ENCODE measurements at places on chromosomes 13 and 19.
A peak's percentile ranks its signal among the peaks of the same experiment; 100 is the strongest.

DNA sequence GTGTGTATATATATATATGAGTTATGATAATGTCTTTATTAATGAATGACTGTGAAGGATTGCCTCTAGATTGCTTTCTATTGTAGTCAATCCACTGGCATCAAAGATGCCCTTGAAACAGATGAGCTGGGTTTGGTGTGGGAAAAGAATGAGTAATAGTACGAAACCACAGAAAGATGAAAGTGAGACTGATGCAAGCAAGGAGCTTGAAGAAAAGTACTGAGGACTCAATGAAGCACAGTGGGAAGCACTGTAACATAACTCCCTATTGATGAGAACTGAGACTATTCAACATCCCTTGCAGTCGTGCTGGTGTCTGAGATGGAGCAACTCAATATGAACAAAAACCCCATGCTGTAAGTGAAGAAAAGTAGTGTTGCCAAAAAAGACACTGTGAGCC is 1794.2 kb downstream of the SLITRK5 start:
- no peaks in the 10 kb centered on the region for H3K4me1 ChIP-seq
- no peak overlapping the region for H3K4me3 ChIP-seq
- DNase-seq: no peak
- H3K27ac ChIP-seq: no peak overlapping the region
- no peaks in the 10 kb centered on the region for H3K36me3 ChIP-seq

DNA sequence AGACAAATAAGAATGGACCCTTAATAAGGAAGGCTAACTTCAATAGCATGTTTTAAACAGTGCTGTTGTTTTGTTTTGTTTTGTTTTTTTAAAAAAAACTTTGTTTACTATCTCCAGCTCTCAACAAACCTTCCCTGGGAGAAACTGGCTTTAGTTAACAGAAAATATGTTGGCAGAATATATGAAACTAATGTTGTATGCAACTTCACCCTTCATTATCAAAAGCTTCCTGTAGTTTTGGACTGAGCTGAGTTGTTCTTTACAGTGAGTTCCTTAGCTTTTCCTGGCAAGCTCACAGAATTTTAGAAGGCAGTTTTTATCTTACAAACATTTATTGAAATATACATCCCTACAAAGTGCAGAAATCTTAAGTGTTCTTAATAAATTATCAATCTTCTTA is 2480.7 kb upstream of the PCDH20 start:
- H3K4me1 ChIP-seq: no peaks in the 10 kb centered on the region
- H3K27me3 ChIP-seq: no peaks in the 10 kb centered on the region
- no peaks in the 10 kb centered on the region for H3K36me3 ChIP-seq
- DNase-seq: no peak
- no peak overlapping the region for H3K4me3 ChIP-seq

DNA sequence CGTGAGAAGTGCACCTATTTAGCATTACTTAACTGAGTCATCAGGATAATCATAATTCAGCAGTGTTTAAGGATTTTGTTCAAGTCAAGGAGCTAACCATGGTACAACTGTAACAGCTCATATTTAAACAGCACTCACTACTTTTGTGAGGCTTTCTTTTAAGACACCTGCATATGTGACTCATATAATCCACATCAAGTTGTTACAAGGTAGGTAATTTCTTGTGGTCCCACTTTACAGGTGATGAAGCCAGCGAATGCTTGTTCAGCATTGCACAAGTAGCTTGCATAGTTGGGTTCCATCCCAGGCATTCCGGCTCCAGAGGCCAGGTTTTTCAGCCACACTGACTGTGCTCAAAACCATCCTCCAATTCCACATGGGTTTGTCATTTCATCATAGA is 569.2 kb downstream of the MYO16 start:
- no peaks in the 10 kb centered on the region for H3K4me1 ChIP-seq
- no peaks in the 10 kb centered on the region for H3K36me3 ChIP-seq
- H3K27ac ChIP-seq: no peak overlapping the region
- DNase-seq: no peak
- H3K27me3 ChIP-seq: no peaks in the 10 kb centered on the region

- H3K27me3 ChIP-seq: peaks cover 6% of the 10 kb centered on the region
- no peak overlapping the region for H3K4me3 ChIP-seq
- no peak for DNase-seq
- H3K4me1 ChIP-seq: no peaks in the 10 kb centered on the region
- H3K36me3 ChIP-seq: no peaks in the 10 kb centered on the region
- no peak overlapping the region for H3K27ac ChIP-seq
Measured at GRCh38 chr19:8025316-8025715, 19.9 kb upstream of the ELAVL1 start.

DNA sequence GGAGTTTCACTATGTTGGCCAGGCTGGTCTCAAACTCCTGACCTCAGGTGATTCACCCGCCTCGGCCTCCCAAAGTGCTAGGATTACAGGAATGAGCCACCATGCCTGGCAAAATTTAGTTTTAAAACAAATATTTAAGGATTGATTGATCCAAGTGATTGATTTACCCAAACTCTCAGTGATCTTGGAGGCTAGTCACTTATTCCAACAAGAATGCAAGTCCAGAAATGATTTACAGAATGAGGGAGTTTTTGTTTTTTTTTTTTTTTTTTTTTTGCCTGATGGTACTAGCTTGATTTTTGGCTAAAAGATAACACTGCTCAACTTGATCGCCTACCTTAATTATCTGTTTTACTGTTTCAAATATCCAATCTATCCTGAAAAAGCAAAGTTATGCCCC is 5.7 kb upstream of the TEX26 start:
- H3K36me3 ChIP-seq: no peaks in the 10 kb centered on the region
- peaks cover 7% of the 10 kb centered on the region for H3K4me1 ChIP-seq

DNA sequence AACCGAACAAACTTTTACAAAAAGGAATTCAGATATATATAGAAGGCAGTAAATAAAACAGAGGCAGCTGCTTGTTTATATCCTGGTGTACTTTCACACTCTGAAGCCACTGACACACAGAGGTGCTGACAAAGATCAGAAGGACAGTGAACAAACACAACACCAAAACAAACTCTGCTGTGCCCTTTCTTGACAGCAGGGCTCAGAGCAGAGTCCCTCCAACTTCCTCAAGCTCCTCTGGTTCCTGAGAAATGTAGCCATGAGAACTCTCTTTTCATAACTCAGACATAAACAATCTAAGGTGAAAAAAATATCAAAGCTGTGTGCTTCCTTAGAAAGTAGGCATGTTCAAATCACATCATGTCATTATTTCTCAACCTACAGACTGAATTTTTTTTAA is 1052.8 kb upstream of the SPRY2 start:
- no peak overlapping the region for H3K4me3 ChIP-seq
- DNase-seq: no peak
- H3K27me3 ChIP-seq: no peaks in the 10 kb centered on the region
- H3K4me1 ChIP-seq: no peaks in the 10 kb centered on the region
- no peak overlapping the region for H3K27ac ChIP-seq

GRCh38 chr19:5251096-5252065 is 89.2 kb downstream of the PTPRS start:
- H3K27ac ChIP-seq: no peak overlapping the region
- H3K4me3 ChIP-seq: no peak overlapping the region
- H3K36me3 ChIP-seq: no peaks in the 10 kb centered on the region
- DNase-seq: no peak
- H3K27me3 ChIP-seq: peaks cover 19% of the 10 kb centered on the region

DNA sequence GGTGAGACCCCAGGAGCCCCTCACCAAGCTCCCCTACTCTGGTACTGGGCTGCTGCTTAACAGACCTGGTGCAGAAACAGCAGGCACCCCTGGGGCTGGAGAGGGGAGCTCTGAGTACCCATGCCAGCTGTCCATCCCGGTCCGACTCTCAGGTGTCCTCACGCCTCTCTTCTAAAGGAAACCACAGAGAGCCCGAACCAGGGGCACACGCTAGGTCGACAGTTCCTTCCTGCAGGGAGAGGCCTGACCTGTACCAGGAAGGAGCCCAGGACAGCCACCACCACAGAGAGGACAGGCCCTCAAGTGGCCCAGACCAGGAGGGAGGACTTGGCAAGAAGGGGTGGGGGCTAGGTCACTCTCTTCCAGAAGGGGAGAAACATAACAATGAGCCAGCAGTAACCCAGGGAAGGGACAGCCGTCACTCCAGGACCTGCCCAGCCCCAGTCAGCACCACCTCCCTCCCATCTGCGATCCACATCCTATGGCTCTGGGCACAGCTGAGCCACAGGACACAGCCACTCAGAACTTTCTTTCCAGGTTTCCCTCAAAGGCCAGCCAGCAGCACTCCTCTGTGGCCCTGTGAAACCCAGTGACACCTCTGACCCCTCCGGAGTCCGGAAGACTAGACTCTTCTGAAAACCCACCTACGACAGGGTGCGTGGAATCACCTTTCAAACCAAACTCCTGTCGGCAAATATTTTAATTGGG is 13.0 kb upstream of the SLC35E1 start:
- no peaks in the 10 kb centered on the region for H3K27me3 ChIP-seq
- DNase-seq: no peak
- H3K27ac ChIP-seq: peak overlapping the region; percentile 76
- peak overlapping the region; percentile 40 for H3K4me3 ChIP-seq

DNA sequence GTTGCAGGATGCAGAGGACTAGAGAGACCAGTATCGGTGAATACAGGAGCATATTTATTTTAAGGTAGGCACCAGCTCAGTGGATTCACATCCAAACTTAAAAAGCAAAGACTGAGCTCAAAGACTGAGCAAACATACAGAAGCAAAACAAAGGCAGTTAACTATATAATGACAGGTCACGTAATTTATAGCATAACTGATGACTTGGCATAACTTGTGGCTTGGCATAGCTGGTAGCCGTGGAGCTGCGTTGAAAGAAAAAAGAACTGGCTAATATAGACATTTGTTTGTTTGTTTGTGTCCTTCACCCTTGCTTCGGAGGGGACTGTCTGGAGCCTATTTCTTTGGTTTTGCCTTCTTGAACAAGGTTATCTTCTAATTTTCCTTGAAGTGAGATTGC is 33.7 kb downstream of the ZNF493 start:
- no peaks in the 10 kb centered on the region for H3K4me1 ChIP-seq
- no peaks in the 10 kb centered on the region for H3K36me3 ChIP-seq
- DNase-seq: no peak

- DNase-seq: no peak
- no peaks in the 10 kb centered on the region for H3K27me3 ChIP-seq
- no peaks in the 10 kb centered on the region for H3K36me3 ChIP-seq
- H3K4me1 ChIP-seq: peaks cover 7% of the 10 kb centered on the region
- H3K4me3 ChIP-seq: no peak overlapping the region
Measured at GRCh38 chr13:27481766-27482165, 31.4 kb upstream of the MTIF3 start.

DNA sequence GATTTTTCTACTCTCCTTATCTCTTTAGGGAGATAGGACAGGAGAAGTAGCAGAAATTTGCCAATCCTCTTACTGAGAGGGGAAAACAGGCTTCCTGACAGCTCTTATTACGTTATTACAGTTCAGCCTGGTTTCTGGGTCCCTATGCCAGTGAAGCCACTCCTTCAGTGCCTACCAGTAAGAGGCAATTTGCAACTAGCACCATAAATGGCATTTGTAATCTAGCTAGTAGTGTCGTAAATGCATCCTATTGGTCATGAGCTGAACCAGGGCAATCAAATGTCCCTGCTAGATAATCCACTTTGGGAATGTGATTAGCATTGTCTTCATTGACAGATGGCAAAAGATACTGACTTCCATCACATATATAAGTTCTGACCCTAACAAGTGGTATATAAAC is 428.8 kb downstream of the DCT start:
- H3K4me3 ChIP-seq: no peak overlapping the region
- H3K27ac ChIP-seq: no peak overlapping the region
- no peaks in the 10 kb centered on the region for H3K36me3 ChIP-seq

DNA sequence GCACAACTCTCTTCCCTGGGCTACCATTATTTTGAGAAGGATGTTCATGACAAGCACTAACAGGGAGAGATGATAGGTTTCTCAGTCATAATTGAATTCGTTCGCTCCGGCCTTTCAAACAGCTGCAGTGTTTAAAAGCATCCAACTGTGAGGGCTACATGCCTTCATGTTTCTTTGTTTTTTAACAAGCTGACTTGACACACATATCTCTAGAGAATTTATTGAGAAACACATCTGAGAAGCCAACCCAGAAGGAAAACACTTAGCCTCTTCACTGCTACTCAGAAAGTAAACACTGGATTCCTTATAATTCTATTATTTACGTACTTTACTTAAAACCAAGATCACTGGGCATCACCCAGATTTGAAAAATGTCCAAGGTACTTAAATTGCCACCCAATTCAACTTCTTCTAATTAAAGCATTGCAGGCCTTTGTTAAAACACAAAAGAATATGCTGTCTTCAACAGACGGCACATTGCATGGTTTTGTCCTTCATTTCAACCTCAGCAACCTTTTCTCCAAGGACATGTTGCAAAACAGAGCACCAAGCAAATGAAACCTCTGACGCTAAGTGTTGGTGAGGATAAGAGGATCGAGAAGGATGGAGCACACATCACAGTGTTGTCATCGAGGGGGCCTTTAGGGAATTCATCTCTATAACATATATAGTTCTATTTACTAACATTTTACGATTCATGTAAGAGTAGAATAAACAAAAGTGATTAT is 75.8 kb downstream of the TBC1D4 start:
- no peak overlapping the region for H3K27ac ChIP-seq
- H3K27me3 ChIP-seq: no peaks in the 10 kb centered on the region
- no peak for DNase-seq
- H3K4me3 ChIP-seq: no peak overlapping the region
- no peaks in the 10 kb centered on the region for H3K4me1 ChIP-seq

DNA sequence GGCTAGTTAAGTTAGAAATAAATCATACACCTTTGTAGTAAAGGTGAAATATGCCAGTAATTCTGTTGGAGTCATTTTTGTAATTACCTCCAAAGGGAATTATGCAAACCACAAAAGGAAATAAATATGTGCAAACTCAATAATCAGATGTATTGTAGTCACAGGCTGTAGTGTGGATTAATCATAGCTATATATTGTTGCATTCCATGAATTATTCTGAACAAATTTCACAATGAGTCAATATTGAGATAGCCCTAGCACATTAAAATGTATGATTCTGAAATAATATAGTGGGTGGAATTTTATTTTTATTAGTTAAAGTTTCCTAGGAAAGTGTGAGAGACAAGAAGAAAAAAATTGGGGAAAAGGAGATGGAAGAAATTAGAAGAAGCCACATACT is 790.5 kb upstream of the PCDH20 start:
- DNase-seq: no peak
- H3K27ac ChIP-seq: no peak overlapping the region
- no peak overlapping the region for H3K4me3 ChIP-seq
- H3K27me3 ChIP-seq: no peaks in the 10 kb centered on the region
- H3K36me3 ChIP-seq: no peaks in the 10 kb centered on the region

DNA sequence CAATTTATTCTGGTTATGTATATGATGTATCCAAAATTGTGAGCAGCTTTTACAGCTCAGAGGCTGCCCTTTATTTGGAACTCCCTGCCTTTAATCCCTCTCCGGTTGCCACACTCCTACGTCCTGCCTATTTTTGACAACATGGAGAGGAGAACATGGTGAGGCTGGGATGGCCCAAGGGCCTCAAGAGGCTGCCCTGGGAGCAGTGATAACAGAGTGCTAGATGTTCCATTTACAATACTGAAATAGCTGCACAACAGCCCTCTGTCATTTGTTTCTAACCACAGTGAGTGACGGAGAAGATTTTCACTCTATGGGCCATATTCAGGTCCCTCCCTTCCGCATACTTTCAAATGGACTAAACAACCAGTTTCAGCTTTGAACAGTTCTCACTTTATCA is 33.4 kb downstream of the STARD13 start:
- H3K36me3 ChIP-seq: no peaks in the 10 kb centered on the region
- H3K4me3 ChIP-seq: no peak overlapping the region

GRCh38 chr13:36259361-36260137 is 38.1 kb downstream of the CCDC169 start:
- H3K27me3 ChIP-seq: no peaks in the 10 kb centered on the region
- H3K4me1 ChIP-seq: no peaks in the 10 kb centered on the region
- no peaks in the 10 kb centered on the region for H3K36me3 ChIP-seq
- H3K4me3 ChIP-seq: no peak overlapping the region
- no peak for DNase-seq
- no peak overlapping the region for H3K27ac ChIP-seq

Measured in T-cell (primary cell).